IMR-90 (cell line): ENCODE measurements at places on chromosomes 5 and 9. TPM values are rescaled to one million over a fixed set of nuclear protein-coding genes. Genes with fewer than 3 reads are reported as not detected.

GRCh38 chr5:56307714-56308333 is 74.7 kb upstream of the ANKRD55 start:
- no peak overlapping the region for H3K4me3 ChIP-seq
- no peaks in the 10 kb centered on the region for H3K27me3 ChIP-seq
- H3K27ac ChIP-seq: no peak overlapping the region
- no peak for DNase-seq
- H3K4me1 ChIP-seq: peaks cover 9% of the 10 kb centered on the region; the same call in 1 of the 2 replicates

GRCh38 chr9:97555164-97555563 is 53.7 kb downstream of the TMOD1 start:
- no peak overlapping the region for H3K4me3 ChIP-seq
- H3K27ac ChIP-seq: no peak overlapping the region
- no peaks in the 10 kb centered on the region; the same call in 1 of the 2 replicates for H3K27me3 ChIP-seq
- no peaks in the 10 kb centered on the region for H3K36me3 ChIP-seq

DNA sequence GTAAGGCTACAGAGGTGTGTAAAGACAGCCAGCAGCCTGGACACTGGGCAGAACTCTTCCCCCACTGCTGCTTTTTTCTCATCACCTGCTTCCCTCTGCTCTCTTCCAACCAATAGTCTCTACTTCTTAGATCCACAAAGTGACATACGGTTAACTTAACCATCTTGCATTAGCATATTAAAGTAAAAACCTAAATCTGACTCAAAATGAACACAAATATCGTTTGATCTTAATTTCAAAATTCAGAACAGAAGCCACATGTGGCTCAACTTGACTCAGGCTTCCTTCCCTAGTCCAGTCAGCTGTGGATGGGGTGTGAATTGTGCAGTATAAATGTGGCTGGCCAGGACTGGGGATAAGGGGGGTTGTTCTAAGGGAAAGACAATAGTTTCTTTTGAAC is 114.3 kb downstream of the STARD4 start:
- no peak overlapping the region for H3K4me3 ChIP-seq
- H3K4me1 ChIP-seq: no peaks in the 10 kb centered on the region
- no peaks in the 10 kb centered on the region for H3K36me3 ChIP-seq
- DNase-seq: no peak

DNA sequence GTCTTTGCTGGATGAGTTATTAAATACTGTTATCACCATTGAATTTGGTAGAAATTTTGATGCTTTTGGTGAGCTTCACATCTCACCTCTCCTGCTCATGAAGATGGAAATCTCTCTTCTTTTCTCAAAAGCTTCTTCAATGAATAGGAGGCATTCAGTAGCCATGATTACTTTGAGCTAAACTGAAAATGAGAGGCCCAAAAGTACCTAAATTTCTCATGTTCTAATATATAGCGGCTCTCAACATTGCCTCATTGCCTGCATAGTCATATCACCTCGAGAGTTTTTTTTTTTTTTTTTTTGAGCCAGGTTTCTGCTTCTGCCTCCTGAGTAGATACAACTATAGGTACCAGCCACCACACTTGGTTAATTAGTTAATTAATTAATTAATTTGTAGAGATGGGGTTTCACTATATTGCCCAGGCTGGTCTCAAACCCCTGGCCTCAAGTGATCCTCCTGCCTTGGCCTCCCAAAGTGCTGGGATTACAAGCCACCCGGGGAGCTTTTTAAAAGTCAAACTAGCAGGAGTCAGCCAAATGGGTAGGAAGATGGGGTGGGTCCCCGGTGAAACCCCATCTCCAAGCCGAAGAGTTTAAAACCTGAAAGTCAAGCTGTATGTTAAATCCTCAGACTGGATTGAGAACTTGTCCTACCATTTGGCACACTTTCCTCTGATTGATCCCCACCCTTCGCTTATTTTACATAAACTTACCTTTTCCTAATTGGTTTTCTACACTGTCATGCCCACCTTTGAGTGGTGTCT is 169.0 kb downstream of the DOCK2 start:
- H3K27ac ChIP-seq: no peak overlapping the region
- DNase-seq: no peak
- no peaks in the 10 kb centered on the region for H3K27me3 ChIP-seq
- peaks cover 16% of the 10 kb centered on the region for H3K4me1 ChIP-seq

- H3K27me3 ChIP-seq: no peaks in the 10 kb centered on the region
- peak; percentile 97 for DNase-seq
- H3K4me1 ChIP-seq: peaks cover 4% of the 10 kb centered on the region
- no peaks in the 10 kb centered on the region; the same call in 1 of the 2 replicates for H3K36me3 ChIP-seq
- H3K27ac ChIP-seq: peak overlapping the region; percentile 70
Observed at GRCh38 chr5:93503598-93504067, 77.4 kb downstream of the NR2F1-AS1 start.

The KCNT1 gene
- total RNA-seq: not detected in 2 replicates

GRCh38 chr5:43643750-43644149 is 40.8 kb downstream of the NNT start:
- no peak for DNase-seq
- no peak overlapping the region for H3K4me3 ChIP-seq
- H3K27ac ChIP-seq: no peak overlapping the region
- no peaks in the 10 kb centered on the region for H3K27me3 ChIP-seq
- H3K4me1 ChIP-seq: peaks cover 9% of the 10 kb centered on the region

DNA sequence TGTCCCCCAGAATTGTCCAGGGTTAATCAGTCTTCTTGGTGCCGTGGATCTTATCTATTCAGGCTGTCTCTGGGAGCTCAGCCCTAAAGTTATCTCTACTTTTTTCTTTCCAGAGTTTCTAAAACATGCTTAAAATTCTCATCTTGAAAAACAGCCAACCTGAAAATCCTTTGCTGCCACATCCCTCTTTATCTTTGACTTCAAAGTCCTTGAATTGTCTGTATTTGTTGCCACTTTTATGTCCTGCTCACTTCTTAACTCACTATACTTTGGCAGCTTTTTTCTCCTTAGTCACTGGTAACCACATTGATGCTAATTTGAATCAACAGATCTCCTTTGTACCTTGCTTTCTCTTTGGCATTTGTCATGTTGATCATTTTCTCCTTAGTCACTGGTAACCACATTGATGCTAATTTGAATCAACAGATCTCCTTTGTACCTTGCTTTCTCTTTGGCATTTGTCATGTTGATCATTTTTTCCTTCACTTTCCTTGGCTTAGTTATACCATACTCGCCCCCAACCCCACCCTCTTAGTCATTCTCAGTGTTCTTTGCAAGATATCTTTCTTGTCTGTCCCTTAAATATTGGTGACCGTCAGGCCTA is 8.5 kb downstream of the DMXL1 start:
- no peaks in the 10 kb centered on the region for H3K36me3 ChIP-seq
- H3K27me3 ChIP-seq: no peaks in the 10 kb centered on the region
- DNase-seq: peak; percentile 12
- no peak overlapping the region for H3K4me3 ChIP-seq
- H3K4me1 ChIP-seq: peaks cover 2% of the 10 kb centered on the region; the same call in 1 of the 2 replicates
